Stimulated activated effector memory CD8-positive, alpha-beta T cell treated with anti-CD3 and anti-CD28 coated beads, Interleukin-12 subunit alpha, Interleukin-12 subunit beta, amount 100 ng/mL, for 72 hours (primary cell): ENCODE measurements at places on chromosomes 11 and 22.

DNA sequence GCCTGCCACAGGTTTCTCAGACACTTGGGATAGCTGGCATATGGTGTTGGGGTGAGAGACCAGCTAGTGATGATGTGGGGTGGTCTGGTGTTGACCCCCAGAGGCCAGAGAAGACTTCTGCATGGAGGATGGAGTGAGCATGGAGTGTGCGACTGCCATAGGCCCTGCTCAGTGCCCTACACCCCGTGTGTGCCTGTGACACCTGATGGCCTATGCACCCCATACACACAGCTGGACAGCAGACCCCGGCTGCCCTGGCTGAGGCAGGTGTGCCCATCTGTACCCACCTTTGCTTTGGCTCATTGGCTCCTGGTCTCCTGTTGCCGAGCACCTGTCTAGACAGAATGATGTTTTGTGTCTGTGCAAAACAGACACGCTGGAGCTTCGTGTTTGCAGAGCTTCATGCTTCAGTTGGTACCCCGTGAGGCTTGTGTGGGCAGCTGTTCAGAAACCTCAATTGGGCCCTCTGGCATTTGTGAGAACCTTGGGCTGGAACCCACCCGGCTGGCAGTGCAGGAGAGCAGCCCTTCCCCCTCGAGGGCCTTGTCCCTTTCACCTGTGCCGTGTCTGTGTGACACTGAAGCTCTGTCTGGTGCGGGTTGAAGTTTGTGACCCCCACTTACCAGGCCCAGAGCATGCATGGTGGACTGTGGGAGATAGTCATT lies 27.6 kb downstream of the BCR start:
- DNase-seq: no peak

GRCh38 chr11:77669848-77670511 lies 32.4 kb upstream of the CLNS1A start:
- DNase-seq: no peak

DNA sequence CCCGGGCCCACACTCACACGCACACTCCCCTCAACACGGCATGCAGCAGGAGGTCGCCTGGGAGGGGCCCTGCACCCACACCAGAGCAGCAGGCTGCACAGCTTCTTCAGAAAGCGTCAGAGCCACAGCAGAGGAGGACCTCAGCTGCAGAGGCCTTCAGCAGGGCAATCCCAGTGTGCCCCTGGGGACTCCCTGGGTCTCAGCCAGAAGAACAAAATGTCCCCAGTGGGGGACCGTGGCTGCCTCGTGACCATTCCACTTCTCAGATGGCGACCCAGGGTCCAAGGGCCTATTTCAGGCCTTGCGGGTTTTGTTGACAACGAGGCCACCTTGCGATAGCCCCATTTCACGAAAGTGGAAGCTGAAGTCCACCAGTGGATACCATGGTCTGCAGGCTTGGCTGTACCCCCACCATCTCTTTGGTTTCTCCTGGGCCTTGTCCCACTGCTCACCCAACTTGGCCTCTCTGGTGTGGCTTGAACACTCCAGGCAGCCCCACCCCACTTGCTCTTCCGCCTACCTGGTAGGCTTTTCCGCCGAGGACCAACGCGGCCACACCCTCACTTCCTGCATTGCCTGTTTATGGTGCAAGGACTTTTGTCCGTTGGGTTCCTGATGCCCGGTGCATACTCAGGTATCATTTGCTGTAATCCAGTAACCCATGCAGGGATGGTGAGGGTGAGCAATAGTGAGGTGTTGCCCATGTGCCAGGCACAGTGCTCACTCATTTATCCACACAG lies 38.1 kb downstream of the MB start:
- no peak for DNase-seq

GRCh38 chr22:25110846-25111578 lies 88.6 kb upstream of the CRYBB3 start:
- peak; percentile 65 for DNase-seq
